ENCODE measurements at places on chromosomes 11 and 22.
A peak's percentile ranks its signal among the peaks of the same experiment; 100 is the strongest.

- no peak for DNase-seq
Measured at GRCh38 chr11:47904048-47904447, 55.9 kb upstream of the NUP160 start.

- no peak for DNase-seq
Measured at GRCh38 chr11:70055444-70055843, 22.7 kb upstream of the ANO1 start.

- DNase-seq, result no peak
Measured at GRCh38 chr11:10026514-10026913, 267.5 kb downstream of the SBF2 start.

- DNase-seq, result peak; percentile 90
Measured at GRCh38 chr11:66421492-66422205, 814 bp downstream of the NPAS4 start.

DNA sequence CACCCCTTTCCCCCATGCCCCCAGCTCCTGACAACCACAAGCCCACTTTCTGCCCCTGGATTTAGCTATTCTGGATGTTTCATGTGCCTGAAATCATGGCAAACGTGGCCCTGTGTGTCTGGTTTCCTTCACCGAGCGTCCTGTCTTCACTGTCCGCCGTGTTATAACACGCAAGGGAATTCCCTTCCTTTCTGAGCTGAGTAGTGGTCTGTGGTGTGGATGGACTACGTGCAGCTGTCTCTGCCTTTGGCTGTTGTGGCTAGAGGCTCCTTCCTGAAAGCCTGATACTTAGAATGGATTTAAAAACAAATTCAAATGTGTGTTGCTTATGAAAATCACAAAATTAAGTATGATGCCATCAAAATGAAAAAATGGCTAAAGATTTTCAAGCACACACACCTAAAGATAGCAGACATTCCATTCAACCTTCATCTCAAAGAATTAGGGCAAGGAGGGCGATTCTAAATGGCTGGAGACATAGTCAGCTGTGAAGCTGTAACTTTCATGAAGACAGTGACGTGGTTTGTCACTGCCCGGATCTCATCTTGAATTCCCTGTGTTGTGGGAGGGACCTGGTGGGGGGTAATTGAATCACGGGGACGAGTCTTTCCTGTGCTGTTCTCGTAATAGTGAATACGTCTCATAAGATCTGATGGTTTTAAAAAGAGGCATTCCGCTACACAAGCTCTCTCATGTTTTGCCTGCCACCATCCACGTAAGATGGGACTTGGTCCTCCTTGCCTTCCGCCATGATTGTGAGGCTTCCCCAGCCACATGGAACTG lies 30.5 kb downstream of the KCNQ1 start:
- DNase-seq, result no peak

GRCh38 chr11:30749268-30749667 lies 163.1 kb upstream of the MPPED2 start:
- DNase-seq, result no peak

GRCh38 chr22:39422101-39422500 lies 22.5 kb downstream of the TAB1 start:
- no peak for DNase-seq

DNA sequence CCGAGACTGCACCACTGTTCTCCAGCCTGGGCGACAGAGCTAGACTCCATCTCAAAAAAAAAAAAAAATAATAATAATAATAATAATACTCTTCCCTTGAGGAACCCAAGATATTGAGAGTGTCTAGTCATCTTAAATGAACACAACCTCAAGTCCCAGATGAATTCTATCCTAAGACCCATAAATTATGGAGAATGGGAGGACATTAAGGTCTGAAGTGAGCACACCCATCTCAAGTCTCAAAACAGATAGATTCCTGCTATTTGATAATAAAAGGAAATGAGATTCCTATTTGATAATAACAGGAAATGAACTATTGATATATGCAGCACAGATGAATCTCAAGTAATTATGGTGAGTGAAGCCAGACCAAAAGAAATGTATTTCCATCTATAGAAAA lies 51.5 kb downstream of the MAPK1 start:
- no peak for DNase-seq

- no peak for DNase-seq
Measured at GRCh38 chr11:10639350-10639749, 54.2 kb downstream of the IRAG1 start.

DNA sequence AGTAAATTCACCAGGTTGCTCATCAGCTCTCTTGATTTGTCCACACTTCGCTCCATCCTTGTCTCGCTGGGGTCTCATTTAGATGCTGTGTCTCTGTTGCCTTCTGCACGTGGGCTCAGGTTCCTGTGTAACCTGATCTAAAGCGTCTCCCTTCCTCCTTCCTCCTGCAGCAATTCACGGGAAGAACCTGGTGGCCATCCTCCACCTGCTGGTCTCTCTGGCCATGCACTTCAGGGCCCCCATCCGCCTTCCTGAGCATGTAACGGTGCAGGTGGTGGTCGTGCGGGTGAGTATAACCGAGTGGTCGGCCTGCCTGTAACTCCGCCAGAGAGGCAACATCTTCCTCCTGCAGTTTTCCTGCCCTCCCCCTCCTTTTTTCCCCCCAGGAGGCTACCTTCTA lies 48.0 kb upstream of the PARVG start:
- DNase-seq, result no peak

DNA sequence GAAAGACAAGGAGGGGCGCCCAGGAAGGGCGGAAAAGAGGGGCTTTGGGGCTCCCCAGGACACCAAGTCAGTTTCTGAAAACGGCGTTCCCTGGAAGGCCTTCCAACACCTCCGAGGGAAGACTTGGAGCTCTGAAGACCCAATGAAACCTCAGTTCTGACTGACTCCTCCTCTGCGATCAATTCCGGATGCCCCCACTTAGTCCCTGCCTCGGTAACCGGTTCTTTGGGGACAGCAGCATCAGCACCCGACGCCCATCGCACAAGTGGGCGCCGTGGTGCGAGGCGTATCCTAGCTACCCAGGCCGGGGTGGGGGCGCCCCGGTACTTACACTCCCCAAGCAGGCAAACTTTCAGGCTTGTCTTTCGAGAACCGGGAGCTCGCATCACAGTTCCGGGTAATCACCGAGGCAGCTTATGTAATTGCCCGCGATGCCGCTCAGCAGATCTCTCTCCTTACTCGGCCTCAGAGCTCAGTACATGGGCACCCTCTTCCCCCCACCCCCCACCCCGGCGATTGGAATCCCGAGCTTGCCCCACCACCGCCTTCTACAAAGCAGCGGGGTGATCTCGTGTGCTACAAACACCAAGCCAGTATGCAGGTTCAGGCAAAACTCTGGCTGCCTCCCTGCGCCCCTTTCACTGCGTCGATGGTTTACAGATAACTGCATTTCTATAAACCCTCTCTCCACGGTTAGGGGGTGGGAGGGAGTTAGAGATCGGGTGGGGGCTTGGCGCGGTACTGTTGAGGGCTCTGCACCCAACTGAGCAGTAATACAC lies 2.0 kb downstream of the TENM4 start:
- peak; percentile 20 for DNase-seq

- DNase-seq, result no peak
Measured at GRCh38 chr11:69734367-69734766, 30.5 kb upstream of the FGF19 start.

- no peak for DNase-seq
Measured at GRCh38 chr22:20531404-20532201, 24.2 kb downstream of the MED15 start.

DNA sequence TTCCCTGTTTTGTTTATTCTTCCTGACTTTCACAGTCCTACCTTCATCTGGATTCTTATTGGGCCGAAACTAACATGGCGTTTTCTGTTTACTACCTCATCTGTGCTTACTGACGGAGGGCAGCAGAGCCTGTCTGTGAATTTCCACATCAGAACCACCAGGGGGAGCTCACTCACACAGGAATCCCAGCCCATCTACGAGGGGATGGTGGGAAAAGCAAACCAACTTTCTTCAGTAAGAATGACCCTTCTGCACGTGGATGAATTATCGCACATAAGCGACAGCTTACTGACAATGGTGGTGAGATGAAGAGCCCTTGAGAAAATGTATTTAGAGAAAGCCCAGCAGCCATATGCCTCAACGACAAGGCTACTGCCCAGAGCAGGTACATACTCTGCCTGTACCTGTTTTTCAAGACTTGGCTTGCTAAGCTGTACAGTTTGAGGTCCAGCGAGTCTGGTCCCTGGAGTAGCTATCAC lies 42.5 kb downstream of the LARGE2 start:
- peak; percentile 82 for DNase-seq

DNA sequence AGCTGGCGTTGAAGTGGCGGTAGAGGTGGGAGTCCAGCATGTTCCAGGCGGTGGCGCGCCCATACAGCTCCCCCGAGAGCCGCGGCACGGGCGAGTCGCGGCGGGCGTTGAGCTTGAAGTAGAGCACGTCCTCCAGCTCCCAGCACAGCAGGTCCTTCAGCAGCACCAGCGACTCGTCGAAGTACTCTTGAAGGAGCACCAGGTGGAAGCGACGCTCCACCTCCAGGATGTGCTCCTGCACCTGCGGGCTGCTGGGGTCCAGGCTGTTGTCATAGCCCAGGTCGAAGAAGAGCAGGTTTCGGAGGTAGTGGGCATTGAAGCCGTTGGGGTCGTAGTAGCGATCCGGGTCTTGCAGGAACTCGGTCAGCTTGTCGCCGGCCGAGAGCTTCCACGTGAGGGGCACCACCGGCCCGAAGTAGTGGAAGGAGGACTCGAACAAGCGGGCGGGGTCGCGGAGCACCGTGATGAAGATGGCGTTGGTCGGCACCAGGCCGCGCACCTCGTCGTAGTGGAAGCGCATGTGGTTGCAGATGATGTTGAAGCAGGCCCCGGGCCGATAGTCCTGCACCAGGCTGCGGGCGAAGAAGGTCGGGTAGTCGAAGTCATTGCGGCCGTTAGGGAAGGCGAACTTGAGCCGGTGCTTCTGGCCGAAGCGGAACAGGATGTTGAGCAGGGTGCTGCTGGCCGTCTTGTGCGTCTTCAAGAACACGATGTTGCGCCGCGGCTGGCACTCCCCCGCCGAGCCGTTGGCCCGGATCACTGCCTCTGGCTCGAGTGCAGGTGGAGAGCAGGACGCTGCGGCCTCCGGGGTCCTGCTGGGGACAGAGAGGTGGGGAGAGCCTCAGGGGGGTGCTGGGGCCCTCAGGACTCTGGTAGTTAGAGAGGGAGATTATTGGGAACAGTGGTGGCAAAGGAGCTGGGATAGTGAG lies 9.0 kb upstream of the SEC14L6 start:
- DNase-seq, result no peak
